GM06990 (cell line): ENCODE measurements at places on chromosomes 12 and 14.

- DNase-seq = no peak
Observed at GRCh38 chr12:3882896-3883564, 9.8 kb upstream of the PARP11 start.

- no peak for DNase-seq
Observed at GRCh38 chr14:99674776-99675381, 9.2 kb upstream of the CYP46A1 start.

DNA sequence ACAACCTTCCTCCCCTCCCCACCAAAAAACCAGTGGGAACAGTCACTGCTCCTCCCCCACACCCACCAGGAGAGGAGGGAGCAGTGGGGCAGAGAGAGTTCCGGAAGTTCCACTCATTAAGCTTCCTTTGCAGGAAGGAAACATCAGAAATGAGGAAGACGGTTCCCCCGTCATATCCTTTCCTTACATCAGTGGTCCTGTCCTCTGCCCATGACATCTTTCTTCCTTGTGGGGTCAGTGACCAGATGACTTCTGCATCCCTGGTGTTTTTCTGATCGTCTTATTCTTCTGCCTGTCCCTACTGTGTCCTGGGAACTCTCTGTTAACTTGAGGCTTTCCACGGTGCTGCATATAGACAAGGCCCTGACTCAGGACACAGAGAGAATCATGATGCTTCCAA, 40.8 kb upstream of the SPTLC2 start:
- no peak for DNase-seq

DNA sequence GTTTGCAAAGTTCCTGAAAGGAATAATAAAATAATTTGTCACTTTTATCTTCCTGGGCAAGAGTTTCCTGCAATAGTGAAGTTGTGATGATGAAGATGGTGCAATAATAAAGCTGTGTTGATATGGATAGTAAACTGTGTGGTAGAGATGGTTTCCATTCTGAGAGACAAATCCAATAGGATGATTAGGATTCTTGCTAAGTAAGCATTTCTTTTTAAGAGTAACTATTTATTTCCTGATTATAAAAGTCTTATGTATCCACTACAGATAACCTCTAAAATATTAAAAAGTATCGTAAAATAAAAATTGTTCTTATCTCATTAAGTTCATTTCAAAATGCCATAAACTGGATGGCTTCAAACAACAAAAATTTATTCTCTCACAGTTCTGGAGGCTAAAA, 28.7 kb downstream of the TSPAN11 start:
- DNase-seq = no peak

GRCh38 chr12:15754233-15754632, 35.0 kb downstream of the EPS8 start:
- no peak for DNase-seq

GRCh38 chr14:106790189-106791036, 1264.0 kb downstream of the TMEM121 start:
- peak; percentile 77 for DNase-seq

DNA sequence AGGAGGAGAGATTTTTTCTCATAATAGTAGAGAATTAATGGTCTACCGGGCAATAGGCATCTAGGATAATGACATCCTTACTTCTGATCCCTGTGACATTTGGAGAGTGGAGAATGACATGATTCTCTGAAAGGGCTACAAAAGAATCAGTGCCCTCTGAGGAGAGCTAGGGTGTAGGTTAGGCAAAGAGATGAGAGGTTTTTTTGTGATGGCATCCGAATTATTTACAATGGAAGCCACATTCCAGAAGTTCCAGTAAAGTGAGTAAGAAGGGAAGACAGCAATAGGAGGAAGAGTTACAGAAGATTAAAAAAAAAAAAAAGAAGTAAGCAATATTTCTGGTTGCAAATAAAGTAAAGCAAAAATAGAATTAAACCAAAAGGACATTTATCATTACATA, 478.0 kb downstream of the RMST start:
- DNase-seq = no peak
